ENCODE measurements at places on chromosomes 2 and 18. TPM values are rescaled to one million over a fixed set of nuclear protein-coding genes. Genes with fewer than 3 reads are reported as not detected.
A peak's percentile ranks its signal among the peaks of the same experiment; 100 is the strongest.

DNA sequence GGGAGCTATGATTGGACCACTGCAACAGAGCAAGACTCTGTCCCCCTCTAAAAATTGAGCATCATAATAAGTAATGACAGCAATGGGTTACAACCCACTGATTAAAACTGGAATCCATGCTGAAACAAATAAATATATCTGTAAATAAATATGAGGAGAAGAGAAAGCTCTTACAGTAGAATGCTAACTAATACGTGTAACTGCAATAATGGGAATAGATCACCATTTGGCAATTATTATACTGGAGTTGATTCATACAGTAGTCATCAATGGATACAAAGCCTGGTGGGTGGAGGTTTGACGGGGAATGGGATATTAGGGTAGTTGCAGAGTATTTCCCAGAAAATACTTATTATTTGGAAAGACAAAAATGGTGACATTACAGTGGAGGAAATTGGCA, 6.1 kb upstream of the INO80B start:
- H3K27me3 ChIP-seq = no peaks in the 10 kb centered on the region
- DNase-seq = no peak
- H3K4me3 ChIP-seq = no peak overlapping the region
- peaks cover 22% of the 10 kb centered on the region for H3K4me1 ChIP-seq
- H3K27ac ChIP-seq = no peak overlapping the region

DNA sequence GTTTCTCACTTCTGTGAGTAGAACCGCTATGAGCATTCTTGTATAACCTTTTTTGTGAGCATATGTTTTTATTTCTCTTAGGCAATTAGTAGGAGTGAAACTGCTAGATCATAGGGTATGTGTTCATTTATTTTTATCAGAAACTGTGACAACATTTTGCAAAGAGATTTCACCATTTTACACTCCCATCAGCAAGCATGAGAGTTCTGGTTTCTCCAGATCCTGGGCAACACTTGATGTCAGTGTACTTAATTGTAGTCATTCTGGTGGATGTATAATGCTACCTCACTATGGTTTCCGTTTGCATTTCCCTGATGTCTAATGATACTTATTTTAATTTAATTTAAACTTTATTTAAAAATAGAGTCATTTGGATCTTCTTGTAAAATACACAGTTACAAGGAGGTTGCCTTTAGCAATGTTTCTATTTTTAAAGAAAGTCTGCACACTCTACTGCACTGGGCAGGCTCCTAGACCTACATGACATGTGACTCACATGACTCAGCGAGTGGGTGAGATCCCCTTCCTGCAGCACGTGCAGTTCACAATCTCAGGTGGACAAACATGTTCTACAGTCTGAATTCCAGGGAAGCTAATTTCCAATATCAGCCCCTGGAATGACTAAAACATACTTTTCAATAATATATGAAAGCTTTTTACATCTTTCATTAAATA, 127.0 kb upstream of the BCL2L11 start:
- peak overlapping the region; percentile 26 for H3K27ac ChIP-seq
- no peaks in the 10 kb centered on the region for H3K27me3 ChIP-seq
- DNase-seq = peak; percentile 50
- H3K36me3 ChIP-seq = no peaks in the 10 kb centered on the region
- H3K4me3 ChIP-seq = no peak overlapping the region

GRCh38 chr2:72124376-72124775, 23.3 kb downstream of the CYP26B1 start:
- no peak for DNase-seq
- H3K4me3 ChIP-seq = no peak overlapping the region
- H3K4me1 ChIP-seq = no peaks in the 10 kb centered on the region
- H3K27me3 ChIP-seq = no peaks in the 10 kb centered on the region
- no peak overlapping the region for H3K27ac ChIP-seq

- peaks cover 22% of the 10 kb centered on the region for H3K4me1 ChIP-seq
- DNase-seq = no peak
- no peak overlapping the region for H3K27ac ChIP-seq
- no peaks in the 10 kb centered on the region for H3K36me3 ChIP-seq
- peaks cover 16% of the 10 kb centered on the region for H3K27me3 ChIP-seq
- no peak overlapping the region for H3K4me3 ChIP-seq
Observed at GRCh38 chr2:218867900-218868299, 8.3 kb downstream of the WNT6 start.

DNA sequence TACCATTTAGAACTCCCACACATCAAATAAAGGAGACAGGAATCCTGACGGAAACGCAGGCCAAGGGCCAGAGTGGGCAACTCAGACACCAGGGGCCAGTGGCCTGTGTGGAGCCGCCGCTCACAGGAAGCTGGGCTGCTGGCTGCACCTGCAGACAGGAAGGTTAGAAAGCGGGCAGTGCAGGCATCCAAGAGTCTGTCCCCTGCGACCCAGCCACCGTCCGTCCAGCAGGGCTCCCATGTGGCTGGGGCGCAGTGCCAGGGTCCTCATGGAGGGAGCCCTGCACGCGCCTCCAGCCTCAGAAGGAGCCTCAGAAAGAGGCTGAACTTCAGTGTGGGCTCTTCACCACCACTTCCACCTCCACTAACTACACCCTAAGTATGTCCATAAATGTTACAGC, 2.5 kb upstream of the ANO7 start:
- no peak for DNase-seq
- no peaks in the 10 kb centered on the region for H3K4me1 ChIP-seq
- H3K27me3 ChIP-seq = no peaks in the 10 kb centered on the region
- H3K36me3 ChIP-seq = peaks cover 2% of the 10 kb centered on the region
- no peak overlapping the region for H3K27ac ChIP-seq

GRCh38 chr2:125004106-125004800, 979.2 kb downstream of the CNTNAP5 start:
- H3K4me1 ChIP-seq = no peaks in the 10 kb centered on the region
- H3K27me3 ChIP-seq = no peaks in the 10 kb centered on the region
- no peak overlapping the region for H3K4me3 ChIP-seq
- H3K27ac ChIP-seq = no peak overlapping the region
- DNase-seq = no peak

- H3K27ac ChIP-seq = no peak overlapping the region
- DNase-seq = no peak
- H3K4me1 ChIP-seq = no peaks in the 10 kb centered on the region
- no peaks in the 10 kb centered on the region for H3K27me3 ChIP-seq
- H3K36me3 ChIP-seq = peaks cover 11% of the 10 kb centered on the region
Observed at GRCh38 chr2:32210767-32211408, 45.2 kb downstream of the SLC30A6 start.

DNA sequence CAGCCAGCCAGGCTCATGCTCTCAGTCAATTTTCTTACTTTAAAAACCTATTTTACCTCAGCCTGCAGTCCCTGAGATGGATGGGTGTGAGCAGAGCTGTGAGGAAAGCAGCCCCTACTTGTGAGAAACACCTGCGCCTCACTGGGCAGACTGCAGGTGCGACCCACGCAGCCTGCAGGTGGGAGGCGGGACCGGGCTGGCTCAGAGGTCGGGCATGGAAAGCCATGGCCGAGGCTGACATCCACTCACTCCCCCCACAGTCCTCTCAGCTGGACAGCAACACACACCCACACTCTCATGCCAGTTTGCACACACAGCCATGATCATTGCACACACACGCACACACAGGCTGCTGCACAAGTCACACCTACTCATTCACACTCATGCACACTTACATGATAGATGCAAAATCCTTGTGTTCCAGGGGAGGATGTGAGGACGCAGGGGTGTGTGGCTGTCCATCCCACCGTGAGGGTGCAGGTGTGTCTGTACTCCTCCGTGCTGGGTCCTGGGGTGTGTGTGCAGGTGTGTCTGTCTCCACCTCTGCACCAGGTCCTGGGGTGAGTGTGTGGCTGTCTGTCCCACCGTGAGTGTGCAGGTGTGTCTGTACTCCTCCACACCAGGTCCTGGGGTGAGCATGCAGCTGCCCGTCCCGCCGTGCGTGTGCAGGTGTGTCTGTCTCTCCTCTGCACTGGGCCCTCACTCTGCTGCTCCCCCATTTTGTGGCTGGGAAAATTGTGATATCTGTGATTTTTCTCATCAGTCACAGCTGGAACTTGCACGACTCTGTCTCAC, 166.5 kb downstream of the RTP5 start:
- no peak for DNase-seq
- no peaks in the 10 kb centered on the region for H3K36me3 ChIP-seq
- no peak overlapping the region for H3K4me3 ChIP-seq
- H3K27ac ChIP-seq = no peak overlapping the region
- H3K27me3 ChIP-seq = peaks cover 34% of the 10 kb centered on the region
- H3K4me1 ChIP-seq = peaks cover 20% of the 10 kb centered on the region

GRCh38 chr2:18860179-18860578, 270.8 kb upstream of the NT5C1B start:
- no peaks in the 10 kb centered on the region for H3K36me3 ChIP-seq
- H3K27ac ChIP-seq = no peak overlapping the region
- H3K4me1 ChIP-seq = no peaks in the 10 kb centered on the region
- H3K27me3 ChIP-seq = no peaks in the 10 kb centered on the region
- no peak overlapping the region for H3K4me3 ChIP-seq
- DNase-seq = no peak

GRCh38 chr2:237693291-237693994, 66.1 kb downstream of the LRRFIP1 start:
- no peak for DNase-seq
- peaks cover 70% of the 10 kb centered on the region for H3K4me1 ChIP-seq
- no peaks in the 10 kb centered on the region for H3K36me3 ChIP-seq
- H3K27ac ChIP-seq = peak overlapping the region; percentile 93
- no peaks in the 10 kb centered on the region for H3K27me3 ChIP-seq
- H3K4me3 ChIP-seq = peak overlapping the region; percentile 76

DNA sequence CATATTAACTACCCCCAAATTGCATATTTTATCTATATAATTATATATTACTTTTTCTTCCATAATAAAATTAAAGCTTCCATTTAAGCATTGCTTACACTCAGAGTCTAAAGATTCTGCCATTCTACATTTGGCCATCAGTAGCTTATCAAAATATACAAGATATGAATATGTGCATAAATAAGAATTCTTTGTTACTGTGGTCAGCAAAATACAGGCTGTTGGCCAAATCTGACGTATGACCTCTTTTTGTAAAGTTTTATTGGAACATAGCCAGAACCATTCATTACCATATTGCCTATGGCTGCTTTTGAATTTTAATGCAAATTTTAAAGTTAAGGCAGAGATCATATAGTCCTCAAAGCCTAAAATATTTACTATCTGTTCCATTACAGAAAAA, 643.9 kb upstream of the VRK2 start:
- H3K4me3 ChIP-seq = no peak overlapping the region
- DNase-seq = no peak
- H3K27me3 ChIP-seq = no peaks in the 10 kb centered on the region
- H3K36me3 ChIP-seq = no peaks in the 10 kb centered on the region

The TMEM198 gene
- total RNA-seq = 1.7 TPM

The SH3RF3 gene
- 0.34 TPM for total RNA-seq

The ADAM23 gene
- not detected for total RNA-seq

The DYNAP gene
- not detected for total RNA-seq

Data from natural killer cell (primary cell).